Activated T-helper 1 cell treated with anti-CD3 and anti-CD28 coated beads, Interleukin-2, amount 50 U/mL, for 16 hours (primary cell): ENCODE measurements at places on chromosomes 5 and 9.

GRCh38 chr9:136765041-136765440 is 723 bp upstream of the LCN15 start:
- DNase-seq, result no peak

DNA sequence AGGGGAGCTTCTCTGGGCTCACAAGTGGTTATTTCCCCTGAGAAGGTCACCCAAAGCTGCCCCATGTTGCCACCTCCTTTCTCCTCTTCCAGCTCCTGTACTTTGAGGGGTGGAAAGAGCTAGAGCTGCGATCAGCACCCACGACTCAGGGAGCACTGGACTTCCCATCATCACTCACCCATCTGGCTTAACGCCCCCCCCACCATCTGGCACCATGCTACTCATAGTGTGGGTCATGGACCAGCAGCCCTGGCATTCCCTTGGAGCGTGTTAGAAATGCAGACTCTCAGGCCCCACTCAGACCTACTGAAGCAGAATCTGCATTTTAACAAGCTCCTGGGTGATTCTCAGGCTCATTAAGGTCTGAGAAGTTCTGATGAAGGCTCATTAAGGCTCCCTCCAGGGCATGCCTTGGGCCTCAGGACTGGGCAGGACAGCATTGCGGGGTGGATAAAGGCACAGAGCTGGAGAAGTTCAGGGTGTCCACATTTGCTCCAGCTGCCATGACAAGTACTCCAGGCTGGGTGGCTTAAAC is 67.3 kb downstream of the GALNT12 start:
- no peak for DNase-seq

DNA sequence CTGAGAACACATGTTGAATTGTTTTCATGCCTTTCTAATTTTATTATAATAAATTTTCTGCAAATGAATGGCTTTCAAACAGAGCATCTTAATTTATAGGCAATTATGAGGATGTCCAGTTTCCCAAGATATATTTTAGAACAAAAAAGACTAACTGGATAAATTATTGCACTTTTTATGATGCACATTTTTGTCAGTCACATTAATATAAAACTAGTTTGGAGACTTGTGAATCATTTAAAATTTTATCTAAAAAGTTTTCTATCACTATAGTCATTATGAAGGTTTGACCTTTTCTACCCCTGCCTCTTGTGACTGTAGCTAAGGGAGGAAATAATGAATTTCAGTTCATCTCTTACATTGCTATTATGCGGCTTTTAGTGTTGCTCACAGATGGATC is 393.8 kb downstream of the TAF11L14 start:
- no peak for DNase-seq

DNA sequence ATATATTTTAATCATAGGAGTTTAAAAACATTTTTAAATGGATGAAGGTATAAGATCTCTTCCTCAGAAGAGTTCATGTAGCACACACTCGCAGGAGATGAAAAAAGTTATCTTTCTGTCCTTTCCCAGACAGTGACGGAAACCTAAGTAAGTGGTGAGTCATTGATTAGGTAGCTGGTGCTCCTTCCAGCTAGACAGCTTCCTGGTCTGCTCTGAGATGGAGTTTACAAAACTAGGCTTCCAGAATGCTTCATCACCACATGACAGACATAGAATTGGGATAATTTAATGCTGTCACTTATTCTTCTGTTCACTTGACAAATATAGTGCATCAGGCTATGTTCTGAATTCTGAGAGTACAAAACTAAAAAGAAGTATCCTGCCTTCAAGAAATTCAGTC is 2393.0 kb upstream of the C9orf72 start:
- no peak for DNase-seq
